ENCODE measurements at places on chromosomes 3 and 15. TPM values are rescaled to one million over a fixed set of nuclear protein-coding genes. Genes with fewer than 3 reads are reported as not detected.

LARP6 gene
- 3.5 TPM for total RNA-seq

MED12L gene
- 0.03 TPM for total RNA-seq

CPB1 gene
- 4.8 TPM for total RNA-seq

CAPN3 gene
- 3.2 TPM for total RNA-seq

KIF7 gene
- 0.16 TPM for total RNA-seq

OR5K2 gene
- not detected for total RNA-seq

CELF6 gene
- 0.24 TPM for total RNA-seq

GRCh38 chr3:134294302-134295280 lies 43.9 kb upstream of the RYK start:
- peak; percentile 75 for DNase-seq

- DNase-seq: no peak
Observed at GRCh38 chr3:194935632-194936470, 250.2 kb downstream of the FAM43A start.

DNA sequence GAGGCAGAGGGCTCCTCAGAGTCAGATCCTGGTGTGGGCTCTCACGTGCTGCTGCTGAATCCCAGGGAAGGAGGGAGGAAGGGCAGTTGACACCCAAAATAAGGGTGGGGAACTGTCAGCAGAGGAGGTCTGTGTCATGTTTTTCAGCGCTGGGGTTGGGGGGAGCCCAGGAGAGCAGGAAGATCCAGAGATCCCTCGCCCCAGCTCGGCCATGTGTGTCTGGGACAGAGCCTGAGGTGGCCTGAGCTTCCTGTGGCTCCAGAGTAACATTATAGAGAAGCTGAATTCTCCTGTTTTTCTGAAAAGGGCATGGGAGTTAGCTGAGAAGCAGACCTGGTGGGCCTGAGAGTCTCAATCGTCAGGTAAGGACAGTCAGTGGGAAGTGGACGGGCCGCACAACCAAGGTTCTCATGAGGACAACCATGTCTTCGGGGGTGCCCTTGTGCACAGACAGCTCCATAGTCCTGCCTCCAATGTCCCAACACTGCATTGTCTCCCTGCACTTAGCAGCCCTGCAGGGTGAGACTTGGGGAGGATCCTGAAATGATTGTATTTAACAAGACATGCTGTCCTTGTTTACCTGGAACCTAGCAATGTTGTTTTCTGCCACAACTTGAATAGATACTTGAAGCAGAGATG lies 18.4 kb downstream of the UMPS start:
- DNase-seq: no peak

- DNase-seq: no peak
Observed at GRCh38 chr3:115165266-115165665, 18.2 kb upstream of the ZBTB20 start.

GRCh38 chr3:172640751-172641150 lies 70.1 kb downstream of the NCEH1 start:
- DNase-seq: no peak

GRCh38 chr3:168088106-168088720 lies 7.5 kb downstream of the GOLIM4 start:
- peak; percentile 35 for DNase-seq

DNA sequence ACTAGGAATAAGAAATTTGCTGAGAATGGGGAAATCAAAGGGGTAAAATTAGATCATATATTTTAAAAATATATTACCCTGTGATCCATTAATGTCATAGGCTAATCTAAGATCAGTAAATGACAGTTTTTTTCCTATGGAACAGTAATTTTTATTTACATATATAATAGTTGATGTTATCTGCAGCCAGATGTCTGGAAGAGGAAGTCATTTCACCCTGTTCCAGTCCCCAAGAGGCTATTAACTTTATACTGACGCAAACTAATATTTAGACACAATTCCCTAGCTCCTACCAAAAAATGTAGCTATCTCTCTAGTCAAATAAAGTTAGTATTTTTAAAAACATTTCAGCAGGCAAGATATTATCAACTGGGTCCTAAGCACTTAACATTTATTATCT lies 558.0 kb downstream of the MECOM start:
- DNase-seq: no peak

- no peak for DNase-seq
Observed at GRCh38 chr3:72086042-72086742, 301.2 kb upstream of the PROK2 start.

DNA sequence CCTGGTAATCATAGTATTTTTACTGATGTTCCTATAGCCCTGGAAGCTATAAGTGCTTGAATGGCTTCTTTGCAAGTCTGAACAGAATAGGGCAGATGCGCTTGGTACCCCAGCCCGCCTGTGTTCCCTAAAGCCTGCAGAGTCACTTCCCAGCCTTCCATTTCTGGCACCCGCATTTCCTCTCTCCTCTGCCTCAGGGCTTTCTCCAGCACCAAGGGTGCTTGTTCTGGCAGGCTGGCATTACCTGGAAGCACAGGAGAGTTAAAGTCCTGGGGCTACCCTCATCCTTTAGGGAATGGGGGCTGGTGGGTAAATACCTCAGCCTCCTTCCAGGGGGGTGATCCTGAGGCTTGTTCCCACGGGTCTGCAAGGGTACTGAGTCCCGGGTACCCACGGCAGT lies 7.4 kb upstream of the CHRNA3 start:
- no peak for DNase-seq

- DNase-seq: no peak
Observed at GRCh38 chr3:141550926-141551665, 64.3 kb downstream of the RASA2 start.

GRCh38 chr3:157793745-157794144 lies 290.5 kb upstream of the VEPH1 start:
- DNase-seq: no peak

DNA sequence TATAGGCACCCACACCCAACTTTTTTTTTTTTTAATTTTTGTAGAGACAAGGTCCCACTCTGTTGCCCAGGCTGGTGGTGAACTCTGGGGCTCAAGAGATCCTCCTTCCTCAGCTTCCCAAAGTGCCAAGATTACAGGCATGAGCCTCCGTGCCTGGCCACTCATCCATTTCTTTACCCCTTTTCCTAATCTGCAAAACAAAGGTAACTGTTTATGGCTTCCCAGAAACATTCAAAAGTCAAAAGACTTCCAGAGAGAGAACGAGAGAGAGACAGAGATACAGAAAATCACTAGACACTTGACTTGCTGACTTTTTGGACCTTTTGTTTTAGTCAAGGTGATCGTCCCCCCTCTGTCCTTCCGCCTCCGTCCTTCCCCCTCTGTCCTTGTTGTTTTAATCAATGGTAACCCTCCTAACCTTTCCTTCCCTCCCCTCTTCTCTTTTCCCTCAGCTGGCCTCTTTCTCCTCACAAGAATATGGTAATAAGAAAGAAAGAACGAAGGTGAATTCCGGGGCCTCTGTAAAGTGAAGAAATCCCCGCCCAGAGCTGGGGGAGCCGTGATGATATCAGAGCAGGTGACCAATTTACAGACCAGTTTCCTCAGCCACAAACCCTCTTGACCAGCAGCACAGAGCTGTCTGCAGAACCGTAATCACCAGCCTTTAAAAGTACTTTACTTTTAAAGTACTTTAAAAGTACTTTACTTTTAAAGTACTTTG lies 21.9 kb downstream of the KLHL6 start:
- DNase-seq: no peak
